ENCODE measurements at places on chromosomes 7 and 10.

DNA sequence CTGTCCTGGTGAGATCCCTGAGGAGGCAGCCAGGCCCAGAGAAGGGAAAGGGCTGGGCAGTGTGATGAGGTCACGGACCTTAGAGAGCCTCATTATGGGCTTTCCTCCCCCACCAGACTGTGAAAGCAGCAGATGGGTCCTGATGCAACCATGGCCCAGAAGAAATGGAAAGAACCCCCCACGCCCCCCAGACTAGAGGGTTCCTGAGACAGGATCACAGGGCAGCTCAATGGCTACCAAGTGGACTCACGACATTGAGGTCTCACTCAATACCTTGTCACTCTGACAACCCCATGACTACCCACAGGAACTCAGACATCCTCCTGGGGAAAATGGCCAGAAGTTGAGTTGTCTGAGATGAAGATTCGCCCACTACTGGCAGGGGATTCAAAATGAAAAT is 36.7 kb downstream of the FAM241B start:
- DNase-seq: no peak

DNA sequence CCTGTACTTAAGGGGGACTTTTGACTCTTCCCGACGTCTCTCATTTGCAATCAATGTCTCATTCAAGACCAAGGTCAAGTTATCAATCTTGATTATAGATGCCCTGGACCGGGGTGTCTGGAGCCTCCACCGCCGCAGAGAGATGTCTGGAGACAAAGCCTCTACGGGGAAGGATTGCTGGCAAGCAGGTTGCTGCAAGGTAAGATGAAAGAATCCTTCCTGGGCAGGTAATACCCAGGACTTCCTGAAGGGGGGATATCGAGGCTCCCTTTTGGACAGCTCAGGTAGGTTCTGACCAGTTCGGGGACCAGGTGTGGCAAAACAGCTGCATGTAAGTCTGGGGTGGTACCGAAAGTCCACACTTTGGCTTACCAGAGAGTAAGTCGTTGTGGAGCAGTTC is 12.5 kb upstream of the CUX1 start:
- DNase-seq: no peak

- DNase-seq: no peak
Measured at GRCh38 chr7:106520962-106521514, 139.9 kb downstream of the CCDC71L start.

DNA sequence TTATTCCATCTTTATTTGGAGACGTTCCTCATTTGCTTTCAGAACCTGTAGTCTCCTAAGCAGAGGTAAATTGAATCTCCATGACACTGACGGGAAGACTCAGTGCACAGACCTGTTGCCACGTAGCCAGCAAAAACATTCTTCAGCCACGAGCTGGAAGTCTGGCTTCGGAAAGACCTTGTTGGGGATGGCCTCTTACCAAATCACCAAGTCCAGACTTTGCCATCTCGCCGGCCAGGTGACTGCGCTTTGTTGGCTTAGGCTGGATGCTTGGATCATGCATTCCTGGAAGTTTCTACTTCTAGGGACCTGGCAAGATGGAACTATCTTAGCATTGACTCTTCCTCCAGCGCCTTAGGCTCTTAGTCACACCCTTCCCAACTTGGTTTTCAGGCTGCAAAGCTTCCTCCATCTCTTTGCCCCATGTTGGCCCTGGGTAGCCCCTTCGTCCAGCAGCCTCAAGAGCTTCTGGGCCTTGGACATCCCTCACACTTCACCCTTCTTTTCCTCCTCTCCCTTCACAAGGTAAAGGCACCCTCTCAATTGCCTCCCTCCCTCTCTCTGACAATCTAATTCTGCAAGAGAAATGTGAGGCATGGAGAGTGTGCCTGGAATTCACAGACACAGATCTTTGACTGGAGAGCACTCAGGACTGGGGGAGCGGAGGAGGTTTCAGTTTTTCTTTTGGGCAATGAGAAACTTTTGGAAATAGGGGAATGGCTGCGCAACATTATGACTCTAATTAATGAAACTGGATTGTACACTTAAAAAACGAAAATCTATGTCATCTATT is 451.9 kb upstream of the MKI67 start:
- no peak for DNase-seq

GRCh38 chr7:50423860-50424259 is 26.3 kb downstream of the FIGNL1 start:
- no peak for DNase-seq

- no peak for DNase-seq
Measured at GRCh38 chr7:106999023-106999422, 45.5 kb upstream of the PRKAR2B start.

DNA sequence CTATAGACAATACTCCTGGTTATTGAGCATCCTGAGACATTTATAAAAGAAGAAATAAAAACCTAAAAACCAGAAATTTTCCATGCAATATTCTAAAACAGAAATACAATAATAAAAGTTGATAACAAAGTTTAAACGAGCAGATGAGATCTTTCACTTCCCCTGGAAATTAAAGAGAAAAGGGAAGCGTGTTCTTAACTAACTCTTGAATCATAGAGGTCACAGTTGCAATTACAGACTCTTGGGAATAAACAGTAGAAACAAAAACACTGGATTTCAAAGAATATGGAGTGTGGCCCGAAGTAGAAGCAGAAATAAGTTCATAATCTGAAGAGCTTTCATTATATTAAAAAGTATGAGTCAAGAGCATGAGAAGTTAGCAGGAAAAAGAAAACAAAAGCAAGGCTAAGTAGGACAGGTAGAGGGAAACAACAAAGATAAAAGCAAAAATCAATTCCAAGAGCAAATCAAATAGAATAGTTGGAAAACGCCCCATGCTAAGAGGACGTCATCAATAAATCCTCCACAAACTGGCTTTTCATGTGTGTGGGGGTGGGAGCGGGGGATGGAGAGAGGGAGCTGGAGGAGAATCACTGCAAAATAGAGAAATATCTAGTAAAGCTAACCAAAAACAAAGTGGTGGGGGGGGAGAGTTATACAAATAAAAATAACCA is 55.2 kb upstream of the C10orf71 start:
- no peak for DNase-seq

- DNase-seq: no peak
Measured at GRCh38 chr10:86813101-86813500, 56.7 kb downstream of the BMPR1A start.

DNA sequence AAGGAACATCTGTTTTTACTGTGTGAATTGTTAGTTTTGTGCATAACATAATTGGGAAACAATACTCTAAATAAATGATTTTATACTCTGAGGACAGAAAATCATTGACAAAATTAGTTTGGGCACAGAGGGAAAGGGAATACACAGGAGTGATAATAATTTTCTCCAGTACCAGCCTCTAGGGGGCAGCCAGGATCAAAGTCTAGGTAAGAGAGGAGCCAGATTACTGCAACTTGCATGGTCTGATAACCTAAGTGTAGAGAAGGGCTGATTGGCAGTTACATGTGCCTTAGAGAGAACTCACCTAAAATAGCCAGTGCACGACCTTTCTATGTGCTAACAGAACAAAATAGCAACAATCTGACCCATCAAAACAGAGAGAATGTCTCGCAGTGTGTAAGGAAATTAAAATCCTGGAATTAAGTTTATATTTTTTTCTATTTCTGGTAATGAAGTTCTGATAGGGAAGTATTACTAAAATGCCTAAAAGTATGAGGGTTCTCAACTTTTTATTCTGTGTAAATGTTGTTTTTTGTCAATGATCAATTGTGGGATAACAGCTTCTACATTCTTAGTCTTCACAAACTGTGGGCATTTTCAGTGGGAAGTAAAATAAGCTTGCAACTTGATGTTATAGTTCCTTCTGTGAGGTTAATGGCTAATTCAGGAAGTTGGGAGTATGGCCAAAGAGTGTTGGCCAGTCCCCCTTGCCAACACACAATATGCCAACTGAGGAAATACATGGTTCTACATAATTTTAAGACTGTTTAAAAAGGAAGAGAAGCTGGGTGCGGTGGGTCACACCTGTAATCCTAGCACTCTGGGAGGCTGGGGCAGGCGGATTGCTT is 66.4 kb downstream of the EXOC6 start:
- DNase-seq: peak; percentile 49

- no peak for DNase-seq
Measured at GRCh38 chr10:28558186-28558585, 25.3 kb downstream of the WAC start.

DNA sequence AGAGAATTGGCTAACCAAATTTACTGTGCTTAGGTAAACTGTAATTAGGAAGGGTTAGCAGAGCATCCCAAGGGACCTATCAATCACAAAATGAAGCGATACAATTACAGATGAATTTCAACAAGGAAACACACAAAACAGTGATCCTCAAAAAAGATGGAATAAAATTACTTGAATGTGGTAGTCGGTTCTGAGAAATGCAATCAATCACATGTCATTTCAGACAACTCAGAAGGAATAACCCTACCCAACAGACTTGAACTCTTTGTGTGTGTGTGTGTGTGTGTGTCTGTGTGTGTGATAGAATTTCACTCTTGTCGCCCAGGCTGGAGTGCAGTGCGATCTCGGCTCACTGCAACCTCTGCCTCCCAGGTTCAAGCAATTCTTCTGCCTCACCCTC is 43.5 kb downstream of the ST8SIA6 start:
- no peak for DNase-seq

DNA sequence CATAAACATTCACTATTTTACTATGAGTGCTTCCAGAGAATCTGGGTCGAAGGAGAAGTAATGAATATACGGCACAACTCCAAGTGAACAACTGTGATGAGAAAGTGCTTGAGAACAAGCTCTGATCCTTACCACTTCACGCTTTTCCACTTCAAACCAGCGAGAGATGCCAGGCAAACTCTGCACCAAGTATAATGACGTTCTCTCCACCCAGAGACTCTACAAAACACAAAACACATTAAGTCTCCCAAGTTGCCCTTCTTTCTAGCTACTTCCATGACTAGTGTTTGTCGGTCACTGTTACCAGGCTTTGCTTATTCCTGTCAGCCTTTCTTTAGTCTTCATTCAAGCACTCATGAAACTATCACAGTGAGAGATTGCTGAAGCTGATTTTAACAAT is 193.1 kb upstream of the IMMP2L start:
- DNase-seq: no peak

DNA sequence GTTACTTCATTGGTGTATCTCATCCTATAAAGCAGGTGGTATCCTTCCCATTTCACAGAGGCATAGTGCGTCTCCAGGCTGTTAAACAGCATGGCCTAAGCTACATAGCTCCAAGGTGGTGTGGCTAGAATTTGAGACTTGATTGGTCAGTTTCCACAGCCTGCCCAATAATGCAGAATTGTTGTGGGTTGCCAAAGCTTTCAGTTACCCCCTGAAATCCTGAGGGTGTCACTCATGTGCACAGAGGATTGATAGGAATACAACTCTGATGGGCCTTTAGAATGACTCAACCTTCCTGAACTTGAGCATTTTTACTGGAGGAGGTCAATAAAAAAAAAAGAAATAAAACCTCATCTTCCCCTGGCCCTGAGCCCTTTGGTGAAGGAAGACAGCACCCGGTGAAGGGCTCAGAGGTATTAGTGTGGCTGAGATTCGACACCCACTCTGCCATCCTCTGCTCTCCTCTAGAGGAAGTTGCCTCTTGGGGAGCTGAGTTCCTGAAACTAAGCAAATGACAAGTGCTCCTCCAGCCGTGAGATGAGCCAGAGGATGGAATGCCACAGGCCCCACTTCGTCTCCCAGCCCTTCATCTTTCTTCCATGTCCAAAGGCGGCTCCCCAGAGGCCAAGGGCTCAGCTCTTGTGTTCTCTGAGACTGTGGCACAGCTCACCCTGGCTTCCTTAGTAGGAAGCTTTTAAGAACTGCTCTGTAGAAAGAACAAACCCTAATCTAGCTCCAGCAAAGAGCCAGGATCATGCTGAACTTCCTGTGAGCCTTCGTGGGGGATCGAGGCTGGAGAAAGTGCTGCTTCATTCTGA is 1.0 kb downstream of the ACSL5 start:
- DNase-seq: peak; percentile 8

DNA sequence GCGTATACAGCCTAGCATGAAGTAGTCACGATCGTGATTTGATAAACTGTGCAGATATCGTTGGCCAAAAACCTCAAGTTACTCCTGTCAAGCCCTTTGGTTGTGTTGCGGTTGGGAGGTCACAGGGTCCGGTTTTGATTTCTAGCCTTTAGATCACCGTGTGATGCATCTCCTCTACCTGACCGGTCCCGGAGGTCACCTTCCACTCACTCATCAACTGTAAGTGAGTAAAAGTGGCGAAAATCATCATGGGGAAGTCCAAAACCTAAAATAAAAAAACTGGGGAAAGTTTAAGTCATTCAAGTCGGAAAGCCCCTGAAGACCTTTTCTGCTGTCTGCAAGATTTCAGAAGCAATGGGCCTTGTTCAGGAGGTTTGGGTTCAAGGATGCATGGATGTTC is 62.8 kb downstream of the ADARB2 start:
- DNase-seq: no peak

GRCh38 chr10:44198096-44198779 is 186.7 kb downstream of the CXCL12 start:
- DNase-seq: no peak

- DNase-seq: no peak
Measured at GRCh38 chr10:20893297-20893696, 3.8 kb downstream of the NEBL start.

- DNase-seq: no peak
Measured at GRCh38 chr7:106248600-106248999, 36.2 kb downstream of the NAMPT start.

GRCh38 chr7:41975849-41976248 is 261.2 kb downstream of the GLI3 start:
- DNase-seq: no peak

- DNase-seq: no peak
Measured at GRCh38 chr10:86038371-86038770, 328.2 kb downstream of the GRID1 start.

- no peak for DNase-seq
Measured at GRCh38 chr10:69845574-69846292, 44.0 kb downstream of the COL13A1 start.

DNA sequence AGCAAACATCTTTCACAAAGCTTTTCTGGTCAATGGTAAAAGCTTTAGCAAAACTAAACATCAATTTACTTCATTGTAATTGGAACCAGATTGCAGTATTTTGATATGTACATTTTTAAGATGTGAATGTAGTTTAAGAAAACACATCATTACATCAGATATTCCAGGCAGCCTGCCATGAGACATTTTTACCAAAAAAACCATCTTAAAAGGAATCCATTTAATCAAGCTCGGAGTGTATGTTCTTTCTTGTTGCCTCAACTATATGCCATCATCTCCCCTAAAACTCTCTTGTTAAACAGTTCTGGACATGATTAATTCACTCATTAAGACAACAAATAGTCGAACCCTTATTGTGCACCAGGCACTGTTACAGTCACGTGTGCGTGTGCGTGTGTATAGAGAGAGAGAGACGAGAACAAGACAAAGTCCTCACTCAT is 97.5 kb downstream of the UBE2H start:
- no peak for DNase-seq

DNA sequence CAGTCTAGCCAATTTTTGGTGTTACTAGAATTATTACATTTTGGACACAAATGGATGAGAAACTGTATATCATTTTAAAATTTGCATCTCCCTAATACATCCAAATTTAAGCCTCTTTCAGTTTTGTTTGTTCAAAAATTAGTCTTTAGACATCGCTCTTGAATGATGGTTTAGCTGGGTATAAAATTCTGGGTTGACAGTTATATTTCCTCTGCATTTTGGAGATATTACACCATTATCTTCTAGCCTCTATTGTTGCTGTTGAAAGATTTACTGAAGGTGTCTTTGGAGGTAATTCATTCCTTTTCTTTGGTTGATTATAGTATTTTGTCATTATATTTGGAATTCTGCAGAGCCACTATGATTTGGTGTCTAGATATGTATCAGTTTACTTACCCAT is 116.5 kb downstream of the COL26A1 start:
- DNase-seq: no peak

GRCh38 chr7:2814946-2815874 is 28.9 kb downstream of the GNA12 start:
- no peak for DNase-seq

- no peak for DNase-seq
Measured at GRCh38 chr7:36310897-36311296, 78.8 kb upstream of the ANLN start.
